ENCODE measurements at places on chromosomes 16 and 17.

GRCh38 chr16:89455692-89456091 lies 34.7 kb downstream of the ANKRD11 start:
- DNase-seq, result no peak

DNA sequence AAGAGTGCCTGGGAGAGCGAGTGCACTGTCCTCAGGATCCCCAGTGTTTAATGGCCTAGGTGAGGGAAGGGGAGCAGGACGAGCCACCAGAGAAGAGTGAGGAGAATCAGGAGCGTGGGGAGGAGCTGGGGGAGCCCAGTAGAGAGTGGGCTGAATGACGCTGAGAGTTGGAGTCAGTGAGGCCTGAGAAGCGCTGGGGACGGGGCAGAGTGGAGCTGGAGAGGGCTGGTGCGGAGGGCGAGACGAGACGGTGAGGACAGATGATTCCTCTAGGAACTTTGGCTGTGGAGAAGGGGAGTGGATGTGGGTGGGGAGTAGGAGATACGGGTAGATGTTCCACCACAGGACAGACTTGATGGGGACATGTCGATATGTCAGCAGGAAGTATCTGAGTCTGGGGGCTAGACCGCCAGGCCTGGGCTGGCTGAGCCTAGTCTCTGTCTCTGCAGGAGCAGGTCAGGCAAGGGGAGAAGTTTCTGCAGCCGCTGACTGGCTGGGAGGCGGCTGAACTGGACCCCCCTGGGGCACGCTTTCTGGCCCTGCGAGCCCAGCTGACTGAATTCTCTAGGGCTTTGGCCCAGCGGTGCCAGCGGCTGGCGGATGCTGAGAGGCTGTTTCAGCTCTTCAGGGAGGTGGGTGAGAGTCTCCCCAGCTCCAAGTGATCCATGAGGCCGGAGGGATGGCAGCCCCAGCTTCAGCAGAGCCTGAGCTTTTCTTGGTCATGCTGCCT lies 4.7 kb downstream of the PLEKHG4 start:
- no peak for DNase-seq

GRCh38 chr17:40433551-40434415 lies 9.5 kb upstream of the IGFBP4 start:
- DNase-seq, result peak; percentile 31

DNA sequence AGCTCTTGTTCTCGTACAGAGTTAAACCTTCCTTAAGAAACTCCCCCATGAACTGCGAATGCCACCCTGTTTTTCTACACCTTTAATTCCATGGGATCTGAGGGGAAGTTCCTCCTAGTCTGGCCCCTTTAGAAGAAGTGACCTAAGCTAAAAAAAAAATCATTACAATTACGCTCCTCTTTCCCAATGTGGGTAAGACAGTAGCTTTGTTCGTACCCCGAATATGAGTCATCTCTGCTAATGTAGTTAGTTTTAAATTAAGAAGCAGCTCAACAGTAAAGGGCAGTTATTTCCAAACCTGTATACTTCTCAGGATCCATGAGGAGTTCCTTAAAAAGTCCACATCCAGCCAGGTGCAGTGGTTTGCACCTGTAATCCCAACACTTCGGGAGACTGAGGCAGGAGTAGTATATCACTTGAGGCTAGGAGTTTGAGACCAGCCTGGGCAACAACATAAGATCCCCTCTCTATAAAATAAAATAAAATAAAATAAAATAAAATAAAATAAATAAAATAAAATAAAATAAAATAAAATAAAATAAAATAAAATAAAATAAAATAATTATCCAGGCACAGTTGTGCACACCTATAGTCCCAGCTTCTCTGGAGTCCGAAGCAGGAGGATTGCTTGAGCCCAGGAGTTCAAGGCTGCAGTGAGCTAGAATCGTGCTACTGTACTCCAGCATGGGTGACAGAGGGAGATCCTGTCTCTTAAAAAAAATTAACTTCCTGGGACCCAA lies 26.1 kb downstream of the RCVRN start:
- no peak for DNase-seq

DNA sequence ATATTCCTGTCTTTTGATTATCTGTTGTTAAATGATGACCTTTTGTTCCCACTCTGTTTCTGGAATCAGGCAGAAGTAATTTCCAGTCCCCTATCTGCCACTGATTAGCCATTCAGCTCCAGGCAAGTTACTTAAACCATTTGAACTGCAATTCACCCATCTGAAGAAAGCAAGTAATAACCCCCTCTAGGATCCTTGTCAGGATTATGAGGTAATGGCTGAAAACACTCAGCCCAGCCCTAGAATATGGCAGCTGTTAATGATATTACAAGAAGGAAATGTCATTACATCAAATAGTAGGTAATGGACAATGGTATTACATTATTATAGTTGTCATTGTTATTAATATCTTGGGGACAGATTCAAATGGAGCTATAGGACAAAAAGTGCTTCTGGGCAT lies 16.0 kb upstream of the SLC47A1 start:
- no peak for DNase-seq

DNA sequence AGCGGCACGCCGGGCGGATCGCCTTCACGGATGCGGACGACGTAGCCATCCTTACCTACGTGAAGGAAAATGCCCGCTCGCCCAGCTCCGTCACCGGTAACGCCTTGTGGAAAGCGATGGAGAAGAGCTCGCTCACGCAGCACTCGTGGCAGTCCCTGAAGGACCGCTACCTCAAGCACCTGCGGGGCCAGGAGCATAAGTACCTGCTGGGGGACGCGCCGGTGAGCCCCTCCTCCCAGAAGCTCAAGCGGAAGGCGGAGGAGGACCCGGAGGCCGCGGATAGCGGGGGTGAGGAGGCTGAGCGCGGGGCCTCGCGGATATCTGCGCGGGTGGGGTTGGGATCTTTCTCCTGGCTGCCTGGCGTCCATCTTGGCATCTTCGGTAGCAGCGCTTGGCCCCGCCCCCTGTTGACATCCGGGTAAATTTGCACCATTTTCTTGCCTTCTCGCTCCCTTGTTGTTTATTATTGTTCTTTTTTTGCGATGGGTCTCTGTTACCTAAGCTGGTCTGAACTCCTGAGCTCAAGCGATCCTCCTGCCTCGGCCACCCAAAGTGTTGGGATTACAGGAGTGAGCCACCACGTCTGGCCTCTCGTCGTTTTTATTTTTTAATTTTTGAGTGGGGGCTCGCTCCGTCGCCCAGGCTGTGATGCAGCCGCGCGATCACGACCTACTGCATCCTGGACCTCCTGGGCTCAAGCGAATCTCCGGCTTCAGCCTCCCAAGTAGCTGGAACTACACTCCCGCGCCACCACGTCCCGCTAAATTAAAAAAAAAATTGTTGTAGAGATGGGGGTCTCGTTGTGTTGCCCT lies 898 bp downstream of the TERF2IP start:
- DNase-seq, result peak; percentile 86

- DNase-seq, result no peak
These were observed 6.6 kb downstream of the LPO start for GRCh38 chr17:58244963-58245362.

DNA sequence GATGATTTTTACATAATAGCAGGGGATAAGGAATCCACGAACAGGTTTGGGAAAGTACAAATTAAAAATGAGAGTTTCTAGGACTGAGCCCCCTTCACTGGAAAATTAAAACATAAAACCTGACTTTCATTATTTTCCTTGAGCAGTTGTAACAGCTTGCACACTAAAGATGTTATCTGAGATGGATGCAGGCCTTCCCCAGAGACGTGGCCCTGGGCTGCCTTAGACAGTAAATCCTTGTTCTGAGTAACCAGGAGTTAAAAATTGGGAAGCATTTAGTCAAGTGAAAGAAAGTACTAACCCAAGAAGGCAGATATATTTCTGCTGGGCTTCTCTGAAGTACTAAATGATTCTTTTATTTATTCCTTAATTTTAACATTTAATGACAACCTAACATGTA lies 432.2 kb upstream of the KIF2B start:
- no peak for DNase-seq

Measured in dermis blood vessel endothelial cell (primary cell).